Activated CD4-positive, alpha-beta T cell treated with anti-CD3 and anti-CD28 coated beads for 4 hours (primary cell): ENCODE measurements at places on chromosomes 5 and 9.

DNA sequence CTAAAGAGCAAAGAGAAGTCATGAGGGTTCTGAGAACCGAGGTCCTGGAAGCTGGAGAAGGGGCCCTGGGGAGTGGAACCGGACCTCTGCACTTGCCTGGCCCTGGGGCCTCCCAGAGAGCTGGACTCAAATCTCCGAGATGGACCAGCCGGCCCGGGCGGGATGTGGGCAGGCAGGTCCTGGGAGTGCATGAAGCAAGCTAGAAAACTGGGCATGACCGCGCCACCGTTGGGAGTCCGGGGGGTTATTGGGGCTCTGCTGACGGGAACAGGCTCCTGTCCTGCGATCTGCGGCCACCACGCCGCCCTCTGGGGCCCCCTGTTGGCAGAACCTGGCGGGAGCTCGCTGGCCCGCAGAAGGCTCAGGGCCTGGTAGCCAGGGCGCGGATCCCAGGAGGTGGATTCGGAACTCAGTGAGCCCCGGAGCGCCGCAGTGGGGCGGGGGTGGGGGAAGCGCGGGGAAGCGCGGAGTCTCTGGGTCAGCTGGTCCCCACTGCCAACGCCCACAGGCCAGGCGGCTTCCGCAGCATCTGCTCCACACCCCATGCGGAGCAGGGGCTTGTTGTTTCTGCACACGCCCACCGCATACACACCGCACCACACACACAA lies 150.6 kb downstream of the ERCC6L2 start:
- no peak for DNase-seq

DNA sequence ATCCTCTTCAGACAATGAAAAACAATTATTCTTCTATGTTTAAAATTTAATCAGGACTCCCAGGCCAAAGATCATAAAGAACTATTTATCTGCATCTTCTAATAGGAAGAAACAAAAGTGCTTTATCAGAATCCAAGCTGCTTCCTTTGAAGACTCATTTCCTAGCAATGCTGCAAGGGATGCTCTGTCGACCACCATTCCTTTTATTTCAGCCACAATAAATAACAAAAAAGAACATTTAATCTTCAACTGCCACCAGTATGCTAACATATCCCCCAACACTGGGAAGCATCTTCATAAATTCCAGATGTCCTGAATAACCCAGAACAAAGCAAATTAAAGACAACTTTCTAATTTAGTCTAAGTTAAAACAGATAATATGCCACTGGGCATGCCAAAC lies 68.7 kb downstream of the PKD2L2 start:
- no peak for DNase-seq

- DNase-seq: no peak
These were observed 31.3 kb downstream of the MARCHF3 start for GRCh38 chr5:126998895-126999570.

GRCh38 chr9:136786451-136786850 lies 4.7 kb upstream of the TMEM141 start:
- DNase-seq: no peak

DNA sequence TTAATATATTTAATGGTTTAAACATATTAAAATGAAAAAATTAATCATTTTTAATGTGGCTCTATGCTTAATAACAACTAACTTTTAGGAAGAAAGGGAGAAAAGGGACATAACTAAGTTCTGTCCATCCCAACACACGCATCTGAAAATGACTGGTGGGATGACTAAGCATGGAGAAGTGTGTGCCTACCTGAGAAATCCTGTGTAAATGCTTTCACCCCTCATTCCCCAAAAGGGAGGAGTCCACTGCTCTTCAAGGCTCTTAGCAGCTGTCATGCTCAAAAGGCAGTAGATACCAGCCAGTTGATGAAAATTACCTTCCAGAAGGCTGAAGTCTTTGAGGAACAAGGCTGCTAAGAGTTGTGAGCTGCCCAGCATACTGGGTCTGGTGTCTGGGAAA lies 130.9 kb downstream of the NFIB start:
- DNase-seq: no peak

- DNase-seq: no peak
These were observed 25.6 kb downstream of the POLR1E start for GRCh38 chr9:37511016-37512010.

DNA sequence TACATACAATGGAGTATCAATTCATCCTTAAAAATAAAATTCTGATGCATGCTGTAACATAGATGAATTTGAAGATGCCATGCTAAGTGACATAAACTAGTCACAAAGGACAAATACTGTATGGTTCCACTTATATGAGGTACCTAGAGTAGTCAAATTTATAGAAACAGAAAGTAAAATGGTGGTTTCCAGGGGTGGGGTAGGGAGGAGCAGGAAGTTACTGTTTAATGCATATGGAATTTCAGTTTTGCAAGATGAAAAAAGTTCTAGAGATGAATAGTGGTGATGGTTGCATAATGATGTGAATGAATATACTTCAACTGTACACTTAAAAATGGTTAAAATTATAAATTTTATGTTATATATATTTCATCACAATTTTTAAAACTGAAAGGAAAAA lies 57.3 kb upstream of the FNIP1 start:
- DNase-seq: no peak

DNA sequence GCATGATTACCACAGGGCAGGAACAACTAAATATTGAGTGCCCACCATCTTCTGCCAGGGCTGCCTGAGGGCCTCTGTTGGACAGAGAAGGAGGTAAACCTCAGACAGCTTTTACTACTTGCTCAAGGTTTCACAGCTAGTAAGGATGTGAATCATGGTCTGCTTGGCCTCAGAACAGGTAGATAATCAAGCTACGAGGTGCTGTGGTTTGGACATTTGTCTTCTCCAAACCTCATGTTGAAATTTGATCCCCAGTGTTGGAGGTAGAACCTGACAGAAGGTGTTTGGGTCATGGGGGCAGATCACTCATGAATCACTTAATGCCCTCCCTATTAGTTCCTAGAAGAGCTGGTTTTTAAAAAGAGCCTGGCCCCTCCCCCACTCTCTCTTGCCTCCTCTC lies 541.2 kb upstream of the TRPC7 start:
- DNase-seq: no peak

DNA sequence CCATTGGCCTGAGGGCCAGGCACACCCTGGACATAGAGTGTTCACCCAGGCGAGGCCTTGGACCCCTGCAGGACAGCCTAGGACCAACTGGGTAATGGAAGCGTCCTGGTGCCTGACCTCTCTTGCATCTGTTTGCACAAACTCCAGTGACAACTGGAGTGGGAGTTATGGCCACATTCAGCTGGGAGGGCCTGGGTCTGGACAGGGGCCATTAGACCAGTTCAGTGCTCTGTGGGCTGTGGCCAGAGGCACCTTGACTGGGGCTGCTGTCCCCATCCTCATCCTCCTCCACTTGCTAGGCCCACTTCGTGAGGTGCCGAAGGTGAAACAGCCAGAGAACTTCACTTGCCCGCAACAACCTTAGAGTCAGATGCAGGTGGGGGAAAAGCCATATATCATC lies 372.7 kb upstream of the IRX1 start:
- no peak for DNase-seq

DNA sequence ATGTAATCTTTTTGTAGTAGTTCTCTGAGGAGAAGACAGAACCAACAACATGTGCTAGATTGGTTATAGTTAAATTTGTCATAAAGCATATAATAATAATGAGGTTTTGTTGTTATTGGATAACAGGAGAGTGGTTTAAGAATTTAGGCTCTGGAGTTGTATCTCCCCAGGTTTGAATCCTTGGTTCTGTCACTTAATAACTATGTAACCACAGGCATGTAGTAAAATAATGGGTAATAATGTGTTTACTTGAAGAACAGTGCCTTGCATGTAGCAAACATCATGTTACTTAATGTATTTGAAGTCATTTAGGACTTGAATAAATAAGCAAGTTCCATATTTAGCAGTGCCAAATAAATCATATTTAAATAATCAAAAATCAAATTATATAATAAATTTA lies 55.8 kb downstream of the NSD1 start:
- no peak for DNase-seq

GRCh38 chr5:116388564-116389258 lies 185.9 kb downstream of the SEMA6A start:
- no peak for DNase-seq

- no peak for DNase-seq
These were observed 16.9 kb downstream of the ADAMTSL2 start for GRCh38 chr9:133551446-133551845.

GRCh38 chr5:149839761-149840160 lies 104.8 kb downstream of the PDE6A start:
- DNase-seq: no peak

DNA sequence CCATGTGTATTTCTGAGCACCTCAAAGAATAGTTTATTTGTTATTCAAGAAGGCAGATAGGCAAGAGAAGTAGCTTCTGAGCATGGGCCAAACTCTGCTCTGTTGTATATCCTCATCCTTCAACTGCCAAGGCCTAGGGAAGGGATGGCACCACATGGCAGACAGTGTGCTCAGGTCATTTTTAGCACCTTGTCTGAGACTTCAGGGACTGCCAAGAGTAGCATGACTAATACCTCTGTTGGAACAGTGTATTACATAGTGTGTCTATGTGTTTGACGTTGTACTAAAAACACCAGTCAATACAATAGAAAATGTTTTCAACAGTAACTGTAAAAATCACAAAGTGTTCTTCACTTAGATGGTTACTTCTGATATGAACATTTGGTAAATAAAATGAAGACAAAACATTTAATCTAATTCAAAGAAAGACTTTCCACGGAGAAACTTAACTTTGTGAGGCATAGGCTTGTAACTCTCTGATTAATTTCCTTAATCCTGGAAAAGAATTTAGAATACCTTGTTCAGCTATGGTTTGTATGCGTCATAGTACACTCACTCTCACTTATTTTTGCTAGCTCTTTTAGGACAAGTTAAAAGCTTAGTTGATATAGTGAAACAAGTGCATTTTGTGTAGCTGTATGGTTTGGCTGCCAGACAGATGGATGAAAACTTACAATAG lies 318.4 kb upstream of the RIOK2 start:
- no peak for DNase-seq

- no peak for DNase-seq
These were observed 125.8 kb upstream of the SLC44A1 start for GRCh38 chr9:105118636-105119035.

DNA sequence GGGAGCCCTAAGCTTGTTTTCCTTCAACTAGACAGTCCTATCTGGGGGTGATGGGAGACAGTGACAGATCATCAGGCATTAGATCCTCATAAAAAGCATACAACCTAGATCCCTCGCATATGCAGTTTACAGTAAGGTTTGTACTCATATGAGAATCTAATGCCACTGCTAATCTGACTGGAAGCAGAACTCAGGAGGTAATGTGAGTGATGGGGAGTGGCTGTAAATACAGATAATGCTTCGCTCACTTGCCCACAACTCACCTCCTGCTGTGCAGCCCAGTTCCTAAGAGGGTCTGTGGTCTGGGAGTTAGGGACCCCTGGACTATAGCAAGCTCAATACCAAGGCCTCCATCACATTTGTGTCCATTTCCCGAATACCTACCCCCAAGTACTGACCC lies 260.5 kb downstream of the CDK5RAP2 start:
- no peak for DNase-seq
